ENCODE measurements at places on chromosomes 4 and X. TPM values are rescaled to one million over a fixed set of nuclear protein-coding genes. Genes with fewer than 3 reads are reported as not detected.

The PABPC4L gene
- not detected for total RNA-seq

The SUPT20HL1 gene
- total RNA-seq, result not detected

The DUSP21 gene
- total RNA-seq, result not detected

The NWD2 gene
- total RNA-seq, result not detected

The TRIM61 gene
- 1.0 TPM for total RNA-seq

The ATP8A1 gene
- total RNA-seq, result 37.2 TPM

The SPACA5 gene
- total RNA-seq, result not detected

The ZAR1 gene
- not detected for total RNA-seq

The TCEAL9 gene
- total RNA-seq, result 0.84 TPM

The FGA gene
- total RNA-seq, result not detected

The CSAG2 gene
- total RNA-seq, result not detected

The ADGRG4 gene
- not detected for total RNA-seq

The SH3BP2 gene
- total RNA-seq, result 88.2 TPM

The SERPINA7 gene
- total RNA-seq, result not detected

The NKX3-2 gene
- total RNA-seq, result not detected

The TMEM33 gene
- total RNA-seq, result 59.9 TPM

The MAGEE2 gene
- not detected for total RNA-seq

The NR0B1 gene
- not detected for total RNA-seq

The LINC00632 gene
- 0.31 TPM for total RNA-seq

The TMEM47 gene
- total RNA-seq, result not detected

The NDP gene
- total RNA-seq, result not detected

The CCDC160 gene
- total RNA-seq, result not detected

The IL1RAPL2 gene
- total RNA-seq, result not detected

The TMEM35A gene
- total RNA-seq, result not detected

The RBBP7 gene
- 195 TPM for total RNA-seq

The PGRMC2 gene
- total RNA-seq, result 37.8 TPM

The PPID gene
- 39.8 TPM for total RNA-seq

The RADX gene
- total RNA-seq, result 4.3 TPM

The ACOX3 gene
- total RNA-seq, result 13.6 TPM

The PHKA1 gene
- 0.44 TPM for total RNA-seq

The CCDC120 gene
- total RNA-seq, result 5.0 TPM

The HTN1 gene
- total RNA-seq, result not detected

The TLL1 gene
- total RNA-seq, result not detected

The TRIML1 gene
- total RNA-seq, result not detected

The RS1 gene
- total RNA-seq, result not detected

The UGT2B15 gene
- not detected for total RNA-seq

The SPANXC gene
- total RNA-seq, result not detected

The GATA1 gene
- total RNA-seq, result not detected

The SUV39H1 gene
- total RNA-seq, result 33.2 TPM

The CCKAR gene
- total RNA-seq, result not detected

The CXXC4 gene
- total RNA-seq, result not detected

The KIAA1210 gene
- total RNA-seq, result not detected

The NPY2R gene
- total RNA-seq, result not detected

The SSX2B gene
- total RNA-seq, result not detected

The MAMLD1 gene
- total RNA-seq, result 0.81 TPM
